ENCODE measurements at places on chromosomes 6 and 20.

GRCh38 chr6:35360349-35361138, 18.2 kb downstream of the PPARD start:
- DNase-seq = no peak

- peak; percentile 77 for DNase-seq
Measured at GRCh38 chr6:159941286-159942113, 27.4 kb upstream of the IGF2R start.

GRCh38 chr20:57717797-57718196, 8.0 kb upstream of the PMEPA1 start:
- DNase-seq = no peak

- no peak for DNase-seq
Measured at GRCh38 chr6:137973201-137973600, 106.1 kb downstream of the TNFAIP3 start.

GRCh38 chr20:38706509-38706908, 17.8 kb upstream of the SLC32A1 start:
- no peak for DNase-seq

DNA sequence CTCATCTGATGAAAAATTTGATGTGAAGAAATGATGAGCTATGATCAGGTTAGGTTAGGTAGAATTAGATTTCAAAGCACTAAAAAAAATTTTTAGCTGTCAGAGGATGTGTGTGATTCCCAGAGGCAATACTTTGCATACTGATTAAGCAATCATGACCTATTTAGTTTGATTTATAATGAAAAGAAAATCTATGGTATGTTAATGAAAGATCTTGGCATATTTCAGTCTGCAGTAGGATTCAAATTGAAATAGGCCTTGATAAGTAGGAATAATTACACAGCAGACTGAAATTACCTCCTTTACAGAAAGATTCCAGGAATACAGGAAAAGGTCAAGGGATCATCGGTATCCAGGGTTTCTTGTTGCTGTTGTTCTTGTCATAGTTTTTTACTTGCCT, 69.3 kb downstream of the HDDC2 start:
- DNase-seq = no peak

Measured in activated CD4-positive, alpha-beta T cell treated with anti-CD3 and anti-CD28 coated beads, Interleukin-10, Interleukin-2, amounts not matched to agents 100 ng/mL and 50 ng/mL, durations not matched to agents 16 hours and 8 hours (primary cell).